ENCODE measurements at places on chromosomes 3 and 15.

- no peak for DNase-seq
Observed at GRCh38 chr3:134476306-134476705, 9.5 kb downstream of the ANAPC13 start.

- no peak for DNase-seq
Observed at GRCh38 chr3:62604298-62604697, 230.9 kb upstream of the FEZF2 start.

- DNase-seq = no peak
Observed at GRCh38 chr3:75042941-75043340, 428.5 kb upstream of the CNTN3 start.

GRCh38 chr15:60573936-60574335 lies 95.0 kb upstream of the ICE2 start:
- no peak for DNase-seq

- DNase-seq = no peak
Observed at GRCh38 chr3:183697123-183697609, 431 bp upstream of the YEATS2 start.

DNA sequence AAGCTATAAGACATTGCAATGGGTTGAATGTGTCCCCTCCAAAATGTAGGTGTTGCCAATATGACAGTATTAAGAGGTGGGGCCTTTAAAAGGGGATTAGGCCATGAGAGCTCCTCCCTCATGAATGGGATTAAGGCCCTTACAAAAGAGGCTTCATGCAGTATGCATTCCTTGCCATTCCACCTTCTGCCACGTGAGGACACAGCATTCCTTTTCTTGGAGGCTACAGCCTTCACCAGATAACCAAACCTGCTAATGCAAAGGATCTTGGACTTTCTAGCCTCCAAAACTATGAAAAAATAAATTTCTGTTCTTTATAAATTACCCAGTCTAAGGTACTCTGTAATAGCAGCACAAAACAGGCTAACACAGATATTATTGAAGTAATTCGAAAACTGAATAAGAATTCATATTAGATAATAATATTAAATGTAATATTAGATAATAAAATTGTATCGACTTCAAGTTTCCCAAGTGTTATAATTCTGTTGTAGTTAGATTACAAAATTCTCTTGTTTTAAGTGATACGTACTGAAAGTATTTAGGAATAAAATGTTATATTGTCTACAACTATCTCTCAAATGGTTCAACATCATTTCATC lies 29.4 kb upstream of the ATP8B4 start:
- no peak for DNase-seq

DNA sequence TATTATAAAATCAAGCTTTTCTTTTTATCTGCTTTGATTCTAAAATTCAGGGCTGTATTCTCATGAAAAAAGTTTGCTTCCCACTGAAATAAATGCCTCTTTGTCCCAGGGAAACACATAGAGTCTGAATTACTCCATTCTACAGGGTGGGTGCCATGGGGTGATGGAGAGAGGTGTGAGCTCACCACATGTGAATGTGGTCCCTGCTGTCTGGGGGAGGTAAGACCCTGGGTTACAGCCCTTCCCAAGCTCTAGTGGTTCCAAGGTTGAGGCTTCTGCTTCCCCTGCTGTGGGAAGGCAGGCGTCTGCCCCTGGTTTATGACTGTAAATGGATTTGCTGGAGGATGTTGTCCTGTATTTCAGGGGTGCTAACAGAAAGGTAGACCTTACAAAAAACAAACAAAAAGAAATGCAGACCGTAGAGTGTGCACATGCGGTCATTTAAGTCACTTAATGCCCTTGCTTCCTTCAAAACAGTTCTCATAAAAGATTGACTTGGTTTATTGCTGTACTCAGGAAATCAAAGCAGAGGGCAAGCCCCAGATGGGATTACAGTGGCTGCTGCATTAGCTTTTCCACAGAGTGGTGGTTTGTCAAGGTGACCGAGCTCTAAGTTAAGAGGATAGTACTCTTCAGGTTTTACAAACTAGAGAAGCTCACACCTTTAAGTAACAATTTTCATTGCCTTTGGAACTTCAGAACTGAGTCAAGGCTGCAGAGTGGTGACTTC lies 49.2 kb downstream of the CTDSPL start:
- no peak for DNase-seq

DNA sequence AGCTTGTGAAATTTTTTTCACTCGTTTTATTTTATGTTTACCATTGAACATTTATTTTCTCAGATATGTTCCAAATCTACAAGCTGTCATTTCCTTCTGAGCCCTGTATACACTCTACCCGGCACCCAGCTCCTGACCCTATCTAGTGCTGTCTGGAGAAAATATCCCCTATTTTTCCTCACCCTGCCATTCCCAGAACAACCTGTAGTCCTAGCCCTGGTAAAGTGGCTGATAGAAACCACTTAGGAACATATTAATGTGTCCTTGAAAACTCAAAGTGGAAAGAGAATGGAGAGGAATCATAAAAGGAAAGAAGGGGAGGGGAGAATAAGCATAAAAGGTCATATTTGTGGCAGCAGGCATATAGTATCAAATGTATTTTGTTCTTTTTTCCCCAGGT lies 8.2 kb upstream of the TIMMDC1 start:
- DNase-seq = no peak

DNA sequence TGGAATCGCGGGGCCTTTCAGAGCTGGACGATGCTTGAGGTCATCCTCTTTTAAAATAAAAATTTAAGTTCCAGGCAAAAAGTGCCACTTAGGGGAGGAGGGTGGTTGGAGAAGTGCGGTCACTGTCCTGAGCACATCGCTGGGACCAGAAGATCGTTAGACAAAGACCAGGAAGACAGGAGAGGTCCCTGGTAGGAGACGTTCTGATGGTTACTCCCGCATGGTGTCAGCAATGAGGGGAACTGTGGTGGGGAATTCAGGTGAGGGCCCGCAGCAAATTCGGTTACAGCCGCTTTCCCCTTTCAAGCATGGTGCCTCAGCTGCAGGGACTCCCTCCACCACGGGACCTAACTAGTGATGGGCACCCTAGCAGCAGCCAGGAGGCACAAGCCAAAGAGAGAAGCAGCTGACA lies 1.0 kb upstream of the ISY1 start:
- DNase-seq = peak; percentile 9

- no peak for DNase-seq
Observed at GRCh38 chr3:17116007-17116600, 231.3 kb downstream of the PLCL2 start.

GRCh38 chr3:195135917-195136316 lies 135.0 kb downstream of the XXYLT1 start:
- no peak for DNase-seq

DNA sequence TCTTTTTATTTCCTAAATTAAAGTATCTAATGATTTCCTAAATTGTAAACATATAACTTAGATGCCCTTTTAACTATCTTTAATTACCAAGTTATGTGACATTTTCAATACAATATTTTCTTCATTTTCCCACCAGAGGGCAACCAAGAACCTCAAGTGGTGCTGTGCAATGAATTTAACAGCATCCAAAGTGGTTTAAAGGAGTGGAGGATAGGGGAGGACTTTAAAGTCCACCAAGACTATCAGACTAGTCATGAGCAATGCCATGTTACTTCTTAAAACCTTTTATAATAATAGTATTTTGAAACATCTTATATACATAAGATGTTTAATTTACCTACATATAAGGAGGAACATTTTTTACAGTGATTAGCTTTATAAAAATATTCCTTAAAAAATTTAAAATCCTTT lies 74.4 kb downstream of the DLG1 start:
- DNase-seq = no peak

GRCh38 chr15:47717036-47717612 lies at the start of gene SEMA6D:
TSS of gene SEMA6D (plus strand) at chr15:47717505. CDS start at chr15:47759799, 42,294 bp downstream.
- no peak for DNase-seq

- no peak for DNase-seq
Observed at GRCh38 chr3:44892689-44893088, 18.3 kb downstream of the TGM4 start.

DNA sequence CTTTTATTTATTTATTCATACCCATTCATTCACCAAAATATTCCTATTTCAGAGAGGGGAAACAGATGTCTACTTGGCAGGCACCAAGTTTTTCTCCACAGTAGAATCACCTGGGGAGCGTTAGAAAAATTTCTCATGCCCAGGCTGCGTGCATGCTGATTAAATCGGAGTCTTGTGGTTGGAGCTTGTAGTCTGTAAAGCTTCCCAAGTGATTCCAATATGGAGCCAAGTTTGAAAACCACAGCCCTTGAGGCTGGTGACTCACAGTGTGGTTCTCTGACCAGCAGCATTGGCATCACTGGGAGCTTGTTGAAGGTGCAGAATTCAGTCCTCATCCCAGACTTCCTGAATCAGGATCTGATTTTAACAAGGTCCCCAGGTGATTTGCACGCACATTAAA lies 49.7 kb downstream of the PDHB start:
- DNase-seq = no peak

DNA sequence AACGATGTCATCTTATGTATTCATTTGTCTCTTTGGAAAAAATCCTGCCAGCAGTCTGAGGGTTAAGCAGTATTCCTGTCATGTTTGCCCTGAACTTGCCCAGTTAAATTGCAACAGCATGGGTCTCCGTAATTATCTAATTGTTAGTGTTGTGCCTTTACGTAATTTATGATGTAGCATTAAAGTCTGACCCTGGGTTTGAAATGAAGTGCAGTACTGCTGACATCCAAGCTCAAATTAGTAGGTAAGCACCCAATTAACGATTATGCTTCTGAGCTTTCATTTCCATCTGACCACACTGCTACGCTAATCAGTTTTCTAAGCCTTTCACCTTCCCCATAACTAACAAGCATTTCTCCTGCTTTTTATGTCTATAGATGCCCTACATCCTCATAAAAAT lies 241.8 kb downstream of the ARRDC4 start:
- DNase-seq = no peak

DNA sequence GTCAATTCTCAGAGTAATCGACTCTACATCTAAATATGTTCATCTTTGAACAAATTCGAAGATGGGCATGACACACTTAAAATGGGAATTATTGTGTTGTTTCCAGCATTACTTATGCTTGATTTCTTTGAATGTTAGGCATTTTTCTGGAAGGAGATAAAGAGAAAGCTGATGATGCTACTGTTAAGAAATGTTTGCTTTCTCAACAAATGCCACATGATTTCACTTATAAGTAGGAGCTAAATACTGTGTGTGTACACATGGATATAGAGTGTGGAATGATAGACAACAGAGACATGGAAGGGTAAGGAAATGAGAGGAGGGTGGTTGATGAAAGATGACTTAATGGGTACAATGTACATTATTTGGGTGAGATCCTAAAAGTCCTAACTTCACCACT lies 400.9 kb downstream of the TBL1XR1 start:
- no peak for DNase-seq

GRCh38 chr3:36248374-36248773 lies 131.9 kb upstream of the STAC start:
- DNase-seq = no peak

GRCh38 chr15:31278544-31279220 lies 48.0 kb upstream of the KLF13 start:
- DNase-seq = no peak

DNA sequence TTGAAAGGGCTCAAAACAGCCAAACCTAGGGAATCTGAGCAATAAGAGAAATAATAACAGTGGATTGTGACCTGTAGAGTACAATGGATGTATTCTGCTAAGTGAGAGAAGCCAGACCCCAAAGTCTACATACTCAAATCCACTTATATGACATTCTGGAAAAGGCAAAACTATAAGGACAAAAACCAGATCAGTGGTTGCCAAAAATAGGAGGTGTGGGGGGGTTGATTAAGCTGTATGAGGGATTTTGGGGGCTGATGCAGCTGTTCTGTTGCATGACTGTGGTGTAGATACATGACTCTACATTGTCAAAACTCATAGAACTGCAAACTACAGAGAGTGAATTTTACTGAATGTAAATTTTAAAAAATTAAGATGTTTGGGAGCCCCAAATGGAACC lies 20.1 kb upstream of the CGNL1 start:
- DNase-seq = no peak

DNA sequence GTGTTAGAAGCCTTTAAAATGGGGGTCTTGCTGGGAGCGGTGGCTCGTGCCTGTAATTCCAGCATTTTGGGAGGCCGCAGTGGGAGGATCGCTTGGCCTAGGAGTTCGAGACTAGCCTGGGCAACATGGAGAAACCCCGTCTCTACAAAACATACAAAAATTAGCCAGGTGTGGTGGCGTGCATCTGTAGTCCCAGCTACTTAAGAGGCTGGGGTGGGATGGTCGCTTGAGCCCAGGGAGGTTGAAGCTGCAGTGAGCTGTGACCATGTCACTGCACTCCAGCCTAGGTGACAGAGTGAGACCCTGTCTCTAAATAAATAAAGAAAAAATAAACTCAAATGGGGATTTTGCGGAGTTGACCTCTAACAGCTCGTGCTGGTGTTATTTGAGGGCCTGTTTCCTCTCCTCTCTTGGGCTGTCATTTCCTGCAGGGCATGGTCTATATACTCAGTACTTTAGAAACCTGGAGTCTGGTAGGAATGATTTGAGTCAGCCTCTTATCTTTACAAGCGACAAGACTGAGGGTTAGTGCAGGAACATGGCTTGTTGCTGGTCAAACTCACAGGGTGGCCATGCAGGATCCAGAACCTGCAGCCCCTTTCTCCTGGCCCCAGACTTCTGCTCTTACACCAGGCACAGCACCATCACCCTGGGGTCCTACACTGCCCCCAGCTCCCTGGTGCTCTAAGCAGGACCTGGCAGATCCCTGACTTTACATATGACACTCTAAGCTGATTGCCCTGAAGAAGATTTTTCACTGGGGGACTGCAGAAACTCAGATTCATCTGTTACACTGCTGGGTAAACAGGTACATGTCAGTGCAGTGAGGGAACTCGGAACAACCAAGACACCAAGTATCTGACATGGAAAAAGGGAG lies 15.1 kb downstream of the EHD4 start:
- DNase-seq = no peak

GRCh38 chr3:176769547-176770190 lies 427.6 kb downstream of the TBL1XR1 start:
- DNase-seq = no peak

GRCh38 chr3:25120665-25121064 lies 307.4 kb upstream of the RARB start:
- DNase-seq = no peak

GRCh38 chr3:122979211-122979610 lies 48.4 kb downstream of the SEMA5B start:
- no peak for DNase-seq

DNA sequence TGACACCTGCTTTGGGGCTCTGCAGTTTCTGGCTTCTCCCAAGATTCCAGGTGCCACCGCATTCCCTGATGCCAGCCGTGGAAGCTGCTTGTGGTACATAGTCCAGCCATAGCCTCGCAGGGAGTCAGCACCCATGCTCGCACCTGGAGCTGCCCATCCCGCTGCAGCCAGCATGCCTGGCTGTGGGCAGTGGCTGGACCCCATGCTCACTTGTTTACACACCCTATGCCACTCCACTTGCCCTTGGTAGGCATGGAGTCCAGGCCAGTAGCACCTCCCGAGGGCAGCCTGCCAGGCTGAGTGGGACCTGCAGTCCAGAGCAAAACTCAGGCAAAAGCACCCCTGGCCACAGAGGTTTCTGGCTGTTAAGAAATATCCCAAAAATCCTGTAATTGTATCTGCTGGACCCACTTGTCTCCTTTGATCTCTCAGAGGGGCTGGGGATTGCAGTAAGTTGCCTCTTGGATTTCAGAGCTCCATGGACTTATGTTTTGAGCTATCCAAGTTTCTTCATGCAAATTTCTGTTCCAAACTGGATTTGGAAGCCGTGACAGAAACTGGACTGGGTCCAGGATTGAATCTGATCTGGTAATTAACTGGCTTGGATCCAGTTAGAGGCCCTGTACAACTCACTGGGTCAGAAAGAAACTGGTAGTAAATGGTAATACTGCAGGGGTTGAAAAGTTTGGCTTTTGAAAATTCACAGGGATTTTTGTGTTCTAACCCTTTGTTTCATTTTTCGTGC lies 149.3 kb downstream of the FMN1 start:
- DNase-seq = no peak

Measured in activated T-helper 1 cell treated with anti-CD3 and anti-CD28 coated beads, Interleukin-2, amount 50 U/mL, for 16 hours (primary cell).